ENCODE measurements at places on chromosomes 16 and 17. TPM values are rescaled to one million over a fixed set of nuclear protein-coding genes. Genes with fewer than 3 reads are reported as not detected.
A peak's percentile ranks its signal among the peaks of the same experiment; 100 is the strongest.

The SLC13A5 gene
- total RNA-seq = not detected

DNA sequence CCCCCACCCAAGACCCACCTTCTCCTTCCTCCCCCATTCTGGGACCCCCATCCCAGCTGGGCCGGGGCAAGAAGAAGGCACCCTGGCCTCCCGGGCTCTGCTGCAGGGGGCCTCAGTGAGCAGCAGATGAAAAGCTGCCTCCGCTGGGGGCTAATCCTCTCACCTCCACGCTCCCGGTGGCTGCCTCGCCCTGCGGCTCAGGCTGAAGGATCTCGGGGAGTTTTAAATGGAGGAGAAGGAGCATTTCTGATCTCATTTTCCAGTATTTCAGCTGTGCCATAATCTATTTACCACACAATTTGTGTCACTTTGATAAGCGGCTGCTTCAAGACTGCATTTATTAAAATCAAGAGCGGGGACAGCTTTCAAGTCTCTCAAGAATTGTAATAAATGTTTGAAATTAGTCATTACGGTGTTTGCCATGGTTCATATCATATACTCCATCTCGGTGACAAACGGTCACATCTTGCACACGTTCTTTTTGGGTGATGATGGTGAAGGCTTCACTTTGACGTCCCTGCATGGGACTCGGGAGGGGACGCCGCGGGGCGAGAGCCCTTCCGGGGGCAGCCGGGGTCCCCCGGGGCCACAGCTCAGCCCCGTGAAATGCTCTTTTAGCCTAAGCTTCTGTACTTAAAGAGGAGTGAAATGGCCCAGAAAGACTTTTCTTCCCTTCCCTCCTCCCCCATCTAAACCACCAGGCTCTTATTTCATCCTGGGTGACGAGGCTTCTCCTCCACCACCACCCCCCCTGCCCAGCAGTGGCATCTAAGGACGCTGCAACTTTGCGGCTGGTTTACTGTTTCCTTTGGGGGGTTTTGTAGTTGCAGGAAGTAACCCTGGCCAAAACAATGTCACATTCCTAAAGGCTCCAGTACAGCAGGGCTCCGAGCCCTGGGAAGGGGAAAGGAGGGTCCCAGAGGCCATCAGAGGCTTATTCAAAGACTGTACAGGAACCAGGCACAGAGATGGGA, 313.1 kb upstream of the TNRC6C start:
- 0 out of 2 replicates have a peak overlapping the region, but pooled peaks have one; percentile 7 for H3K4me3 ChIP-seq
- H3K27ac ChIP-seq = no peak overlapping the region
- DNase-seq = peak; percentile 38
- H3K36me3 ChIP-seq = no peaks in the 10 kb centered on the region
- peaks cover 22% of the 10 kb centered on the region for H3K4me1 ChIP-seq
- H3K27me3 ChIP-seq = peaks cover 59% of the 10 kb centered on the region

DNA sequence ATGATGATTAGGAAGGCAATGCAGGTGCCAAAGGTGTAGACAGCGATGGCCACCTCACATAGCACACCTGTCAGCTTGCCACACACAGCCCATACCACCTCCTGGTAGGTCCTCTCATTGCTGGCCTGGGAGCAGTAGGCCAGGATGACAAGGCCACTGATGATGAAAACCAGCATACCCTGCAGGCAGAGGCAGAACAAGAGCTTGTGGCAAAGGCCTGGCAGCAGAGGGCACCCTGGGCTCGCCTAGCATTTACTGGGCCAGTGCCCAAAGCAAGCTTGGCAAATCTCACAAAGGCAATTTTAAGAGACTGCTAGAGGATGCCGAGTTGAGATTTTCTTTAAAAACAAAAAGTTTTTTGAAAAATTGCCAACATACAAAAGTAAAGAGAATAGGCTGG, 5.9 kb downstream of the SLC38A7 start:
- no peak overlapping the region for H3K4me3 ChIP-seq
- H3K36me3 ChIP-seq = no peaks in the 10 kb centered on the region
- peak; percentile 44 for DNase-seq
- no peak overlapping the region for H3K27ac ChIP-seq
- H3K27me3 ChIP-seq = no peaks in the 10 kb centered on the region
- peaks cover 3% of the 10 kb centered on the region for H3K4me1 ChIP-seq

DNA sequence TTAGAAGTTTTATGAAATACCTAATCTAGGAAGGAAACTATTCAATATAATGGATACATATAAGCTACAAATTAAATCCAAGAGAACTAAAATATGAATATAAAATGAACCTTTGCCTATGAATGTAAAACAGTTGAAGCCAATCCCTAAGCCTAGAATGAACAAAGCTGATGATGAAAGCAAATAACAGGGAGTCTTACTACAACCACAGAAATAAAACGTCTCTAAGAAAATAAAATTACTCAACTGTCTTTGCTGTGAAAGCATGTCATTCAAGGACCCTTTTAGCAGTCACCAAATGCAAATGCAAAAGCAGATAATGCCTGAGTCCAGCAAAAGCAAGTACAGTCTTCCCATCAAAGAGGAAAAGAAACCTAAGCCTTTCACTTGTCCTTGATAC, 23.0 kb downstream of the FAM222B start:
- no peaks in the 10 kb centered on the region for H3K4me1 ChIP-seq
- no peak overlapping the region for H3K27ac ChIP-seq
- no peak overlapping the region for H3K4me3 ChIP-seq
- no peak for DNase-seq

DNA sequence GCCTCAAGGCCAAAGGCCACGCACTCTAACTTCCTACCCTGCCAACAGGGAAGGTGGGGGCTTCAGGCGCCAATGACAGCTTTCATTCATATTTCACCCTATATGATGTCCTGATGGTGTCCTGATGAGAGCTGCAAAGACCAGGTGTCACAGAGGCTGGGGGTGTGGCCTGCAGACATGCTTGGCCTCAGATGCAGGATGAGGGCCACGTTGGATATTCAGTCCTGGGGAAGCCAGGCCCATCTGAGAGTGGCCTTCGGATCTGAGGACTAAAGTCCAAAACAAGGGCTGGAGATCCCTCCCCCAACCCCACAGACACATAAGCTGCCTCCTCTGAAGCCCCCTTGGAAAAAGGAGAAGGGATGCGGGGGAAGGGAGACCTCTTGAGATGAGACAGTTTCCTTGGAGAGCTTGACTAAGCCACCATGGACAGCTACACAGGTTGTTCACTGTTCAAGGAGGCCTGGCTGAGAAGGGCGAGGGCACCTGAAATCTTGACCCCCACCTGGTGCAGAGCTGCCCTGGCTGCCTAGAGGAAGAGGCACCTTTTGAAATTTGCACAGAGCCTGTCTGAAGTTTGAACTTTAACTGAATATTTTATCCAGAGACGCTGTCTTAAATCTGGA, 24.3 kb upstream of the GSG1L start:
- H3K36me3 ChIP-seq = no peaks in the 10 kb centered on the region
- H3K27ac ChIP-seq = no peak overlapping the region
- no peaks in the 10 kb centered on the region for H3K4me1 ChIP-seq
- no peak overlapping the region for H3K4me3 ChIP-seq
- no peak for DNase-seq

DNA sequence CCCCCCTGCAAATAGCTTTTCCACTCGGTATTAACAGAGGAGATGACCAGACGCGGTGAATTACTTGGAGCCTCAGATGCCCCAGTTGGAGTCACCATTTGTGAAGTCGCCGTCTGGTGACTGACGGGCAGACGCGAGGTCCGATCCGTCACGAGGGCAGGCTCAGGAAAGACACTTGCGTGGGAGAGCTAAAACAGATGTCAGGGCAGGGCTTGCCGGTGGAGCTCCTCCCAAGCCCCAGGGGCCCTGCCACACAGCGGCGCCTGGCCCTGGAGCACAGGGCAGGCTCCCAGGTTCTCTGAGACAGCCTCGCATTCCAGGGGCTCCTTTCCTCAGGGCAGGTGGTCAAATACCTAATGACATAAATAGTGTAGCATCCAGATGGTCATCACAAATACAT, 348.3 kb downstream of the C16orf95 start:
- H3K27me3 ChIP-seq = no peaks in the 10 kb centered on the region
- no peaks in the 10 kb centered on the region for H3K4me1 ChIP-seq
- DNase-seq = no peak
- no peaks in the 10 kb centered on the region for H3K36me3 ChIP-seq
- no peak overlapping the region for H3K27ac ChIP-seq

Data from PC-3 (cell line).